ENCODE measurements at places on chromosomes 7 and 10.
A peak's percentile ranks its signal among the peaks of the same experiment; 100 is the strongest.

GRCh38 chr7:50793947-50794570, 11.4 kb upstream of the GRB10 start:
- no peak for DNase-seq

DNA sequence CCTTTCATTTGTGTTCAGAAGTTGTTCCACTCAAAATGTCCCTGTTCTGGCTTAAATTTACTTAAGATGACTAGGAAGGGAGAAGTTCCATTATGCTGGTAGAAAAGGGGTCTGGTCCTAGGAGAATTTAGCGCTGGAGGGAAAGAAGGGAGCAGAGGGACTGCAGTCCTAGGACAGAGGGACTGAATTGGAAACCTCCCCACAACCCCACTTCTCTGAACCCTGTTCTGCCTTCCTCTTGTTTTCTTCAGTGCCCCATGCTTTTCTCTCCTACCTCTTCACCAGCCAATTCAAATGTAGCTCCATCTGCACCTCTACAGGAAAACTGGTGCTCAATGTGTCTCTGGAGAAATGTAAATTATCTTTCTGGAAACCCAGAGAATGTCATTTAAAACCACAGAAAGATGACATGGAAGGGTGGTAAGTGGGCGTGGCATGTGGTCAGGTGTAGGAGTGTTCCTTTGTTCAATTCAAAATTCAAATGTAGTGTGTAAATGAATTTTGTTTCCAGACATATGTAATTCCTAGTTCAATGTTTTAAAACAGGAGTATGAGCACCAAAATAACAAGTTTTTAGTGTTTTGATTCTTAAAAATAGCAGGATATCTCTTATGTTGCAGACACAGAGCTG, 24.0 kb upstream of the RHOBTB1 start:
- no peak for DNase-seq

DNA sequence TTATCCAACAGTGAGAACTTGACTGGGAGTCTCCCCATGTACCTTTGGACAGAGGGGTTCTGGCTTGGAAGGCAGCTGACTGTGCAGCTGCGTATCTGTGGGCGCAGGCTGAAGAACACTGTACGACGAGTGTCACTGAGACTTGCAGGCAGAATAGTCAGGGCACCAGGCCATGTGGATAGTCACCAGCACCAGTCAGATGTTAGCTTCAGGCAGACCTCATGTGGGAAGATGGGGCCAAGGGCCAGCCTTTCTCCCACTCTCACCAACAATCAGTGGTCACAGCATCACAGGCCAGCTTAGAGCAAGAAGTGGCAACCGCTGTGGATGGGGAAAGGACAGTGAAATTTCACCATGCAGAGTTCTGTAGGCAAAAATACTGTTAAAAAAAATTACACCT, 43.4 kb upstream of the GJD4 start:
- no peak for DNase-seq

DNA sequence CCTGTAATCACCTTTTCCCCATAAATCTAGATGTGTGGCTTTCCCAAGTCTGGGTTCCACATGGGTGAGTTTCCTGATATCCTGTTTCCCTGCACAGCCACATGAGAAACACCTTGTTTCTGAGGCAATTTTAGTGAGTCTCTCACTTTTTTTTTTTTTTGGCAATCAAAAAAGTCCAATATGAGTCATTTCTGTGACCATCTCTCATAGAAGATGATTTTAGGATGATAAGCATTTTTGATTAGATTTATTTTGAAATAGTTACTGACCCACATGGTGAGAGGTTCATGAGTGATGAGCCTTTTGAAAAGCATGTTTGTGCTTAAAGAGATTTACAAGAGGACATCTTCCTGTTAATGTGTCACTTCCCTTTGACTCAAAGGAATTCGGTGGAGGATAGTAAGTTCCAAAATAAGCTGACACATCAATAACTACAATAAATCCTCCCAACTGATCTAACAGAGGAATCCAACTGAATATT, 464.0 kb downstream of the INHBA start:
- DNase-seq, result peak; percentile 25

DNA sequence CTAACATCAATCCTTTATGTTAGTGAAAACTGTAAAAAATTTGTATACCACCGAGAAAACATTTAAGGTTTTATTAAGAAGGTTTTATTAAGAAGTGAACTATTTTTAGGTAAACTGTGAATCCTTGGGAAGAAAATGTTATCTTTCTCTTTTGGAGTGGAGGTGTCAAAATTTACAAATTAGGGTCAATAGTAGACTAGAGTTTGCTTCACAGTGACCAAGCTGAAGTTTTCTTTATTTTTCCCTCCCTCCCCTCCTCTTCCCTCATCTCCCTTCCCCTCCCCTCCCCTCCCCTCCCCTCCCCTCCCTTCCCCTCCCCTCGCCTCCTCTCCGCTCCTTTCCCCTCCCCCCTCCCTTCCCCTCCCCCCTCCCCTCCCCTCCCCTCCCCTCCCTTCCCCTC, 168.8 kb downstream of the CNTNAP2 start:
- no peak for DNase-seq

- no peak for DNase-seq
These were observed 139.5 kb downstream of the KMT2E start for GRCh38 chr7:105153531-105153930.

DNA sequence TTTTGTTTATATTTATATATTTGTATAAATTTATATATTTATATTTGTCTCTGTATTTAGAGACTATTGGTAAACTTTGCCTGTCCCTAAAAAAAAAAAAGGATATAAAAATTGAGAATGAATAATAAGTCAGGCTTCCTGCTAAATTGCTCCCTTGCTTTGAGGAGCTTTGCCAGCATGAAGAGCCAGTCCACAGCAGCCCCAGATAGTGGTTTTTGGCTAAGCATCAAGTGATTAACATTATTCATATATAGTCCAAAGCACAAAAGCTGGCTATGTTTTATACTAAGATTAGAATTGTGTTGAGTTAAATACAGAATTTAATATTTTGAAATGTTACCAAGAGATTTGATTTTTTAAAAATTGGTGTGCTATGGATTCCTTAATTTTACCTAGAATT, 264.9 kb upstream of the FERD3L start:
- DNase-seq, result no peak

DNA sequence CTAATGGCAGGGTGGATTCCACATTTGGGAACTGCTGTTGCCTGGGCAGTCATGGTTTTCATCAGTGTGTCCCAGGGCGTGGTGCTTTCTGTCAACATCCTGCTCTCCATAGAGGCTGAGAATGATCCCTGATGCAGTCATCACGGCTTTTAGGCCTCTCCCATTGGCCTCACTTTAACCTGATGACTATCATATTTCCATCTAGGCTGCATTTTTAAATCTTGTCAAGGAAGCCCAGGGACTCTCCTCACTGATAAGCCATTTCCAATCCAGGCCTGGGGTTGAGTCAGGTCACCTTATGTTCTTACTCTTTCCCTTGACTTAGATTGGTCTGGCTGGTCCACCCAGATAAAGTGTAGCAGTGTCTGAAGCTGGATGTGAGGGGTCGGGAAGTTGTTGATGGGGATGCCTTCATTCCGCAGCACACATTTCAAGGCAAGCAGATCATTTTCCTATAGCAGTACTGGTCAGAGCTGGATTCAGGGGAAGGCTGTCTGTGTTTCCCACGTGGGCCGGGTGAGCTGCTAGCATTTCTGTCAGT, 177.0 kb downstream of the AUTS2 start:
- no peak for DNase-seq

- DNase-seq, result no peak
These were observed 2.4 kb upstream of the C7orf33 start for GRCh38 chr7:148588168-148588567.

GRCh38 chr7:112059675-112060074, 146.5 kb downstream of the DOCK4 start:
- DNase-seq, result no peak

GRCh38 chr10:21529032-21529910, 3.8 kb upstream of the SKIDA1 start:
- DNase-seq, result no peak

GRCh38 chr10:13439313-13440184, 89.3 kb downstream of the BEND7 start:
- no peak for DNase-seq

- DNase-seq, result no peak
These were observed 186.4 kb downstream of the NPSR1 start for GRCh38 chr7:34844406-34844805.

DNA sequence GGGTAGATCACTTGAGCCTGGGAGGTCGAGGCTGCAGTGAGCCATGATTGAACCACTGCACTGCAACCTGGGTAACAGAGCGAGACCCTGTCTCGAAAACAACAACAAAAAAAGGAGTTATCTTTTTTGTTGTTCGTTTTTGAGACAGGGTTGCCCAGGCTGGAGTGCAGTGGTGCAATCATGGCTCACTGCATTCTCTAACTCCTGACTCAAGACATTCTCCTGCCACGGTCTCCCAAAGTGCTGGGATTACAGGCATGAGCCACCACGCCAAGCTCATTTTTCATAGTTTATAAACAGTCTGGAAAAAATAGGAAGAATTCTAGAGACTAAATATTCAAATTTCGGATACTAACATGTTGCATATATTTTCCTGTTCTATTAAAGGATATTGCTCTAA, 29.4 kb downstream of the SFXN4 start:
- no peak for DNase-seq

DNA sequence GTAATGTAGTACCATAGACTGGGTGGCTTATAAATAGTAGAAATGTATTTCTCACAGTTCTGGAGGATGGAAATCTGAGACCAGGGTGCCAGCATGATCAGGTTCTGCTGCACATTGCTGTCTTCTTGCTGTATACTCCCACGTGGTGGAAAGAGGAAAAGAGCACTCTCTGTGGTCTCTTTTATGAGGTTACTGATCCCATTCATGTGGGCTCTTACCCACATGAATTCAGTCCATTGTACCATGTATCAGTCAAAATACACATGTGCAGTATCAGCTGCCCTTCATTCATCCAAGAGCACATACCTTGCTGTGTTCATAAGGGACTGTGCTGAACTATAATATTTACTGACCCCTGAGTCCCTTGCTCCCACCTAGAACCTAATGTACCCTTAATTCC, 17.1 kb downstream of the PNLIPRP2 start:
- DNase-seq, result peak; percentile 60

DNA sequence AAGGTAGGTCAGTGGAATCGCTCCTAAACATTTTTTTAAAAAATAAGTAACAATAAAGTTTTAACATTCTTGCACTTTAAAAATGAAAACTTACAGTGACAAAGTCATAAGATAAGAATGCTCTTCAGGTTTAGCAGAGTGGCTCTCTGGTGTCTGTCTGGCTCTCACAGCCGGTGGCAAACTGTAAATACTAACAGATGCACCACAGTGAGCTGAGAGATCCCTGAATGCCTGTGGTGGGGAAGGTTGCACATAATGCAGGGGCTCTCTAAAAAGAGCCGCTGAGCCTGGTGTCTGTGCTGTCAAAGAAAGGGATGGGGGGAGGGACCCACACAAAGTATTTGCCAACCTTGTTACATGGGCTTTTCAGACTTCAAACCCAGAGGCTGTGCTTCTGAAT, 498.3 kb downstream of the CCSER2 start:
- DNase-seq, result no peak

DNA sequence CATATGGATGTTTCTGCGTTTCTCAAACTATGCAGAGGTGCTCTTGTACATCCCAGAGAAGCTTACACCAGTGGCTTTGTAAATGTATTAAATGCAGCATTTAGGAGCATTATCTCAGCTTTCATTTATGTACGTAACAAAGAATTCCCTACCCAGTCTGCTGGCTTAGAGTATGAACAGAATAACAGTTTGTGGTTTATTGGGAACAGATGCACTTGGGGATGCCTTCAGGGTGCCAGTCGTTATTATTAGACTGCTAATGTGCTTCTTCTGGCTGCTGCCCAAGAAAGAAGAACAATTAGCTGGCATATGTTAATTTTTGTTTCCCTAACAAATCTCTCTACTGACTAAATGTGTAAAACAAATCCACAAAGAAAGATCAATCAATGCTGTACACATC, 241.9 kb downstream of the FOXP2 start:
- DNase-seq, result no peak

GRCh38 chr10:43296320-43296719, 29.5 kb upstream of the RASGEF1A start:
- no peak for DNase-seq

- no peak for DNase-seq
These were observed 63.0 kb upstream of the MPP7 start for GRCh38 chr10:28365840-28366239.

- DNase-seq, result no peak
These were observed 704 bp downstream of the ZNRF2 start for GRCh38 chr7:30285067-30285535.

DNA sequence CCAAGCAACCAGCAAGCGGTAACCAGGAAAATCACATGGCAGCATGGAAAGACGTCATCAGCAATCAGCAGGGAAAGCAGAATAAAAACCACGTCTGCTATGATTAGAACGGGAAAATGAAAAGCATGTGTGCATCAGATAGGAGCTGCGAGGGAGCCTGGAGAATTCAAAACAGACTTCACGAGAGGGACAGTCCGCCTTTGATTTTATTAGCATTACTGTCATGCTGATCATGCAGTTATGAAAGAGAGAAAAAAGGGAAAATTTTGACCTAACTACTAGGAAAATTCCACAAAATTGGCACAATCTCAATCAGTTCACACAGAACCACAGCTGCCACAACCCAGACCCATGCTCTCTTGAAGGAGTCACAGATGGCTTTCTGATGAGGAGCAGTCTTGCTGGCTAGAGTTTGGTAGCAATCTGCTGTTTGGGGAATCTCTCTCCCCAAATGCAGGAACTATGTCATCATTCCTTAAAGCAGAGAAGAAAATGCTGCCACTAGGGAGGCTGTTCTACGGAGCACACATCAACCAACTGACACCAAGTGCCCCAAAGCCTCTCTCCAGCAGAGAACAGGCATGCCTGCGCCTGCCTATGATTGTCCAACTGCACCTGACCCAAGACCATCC, 295.9 kb downstream of the TNS3 start:
- DNase-seq, result no peak

DNA sequence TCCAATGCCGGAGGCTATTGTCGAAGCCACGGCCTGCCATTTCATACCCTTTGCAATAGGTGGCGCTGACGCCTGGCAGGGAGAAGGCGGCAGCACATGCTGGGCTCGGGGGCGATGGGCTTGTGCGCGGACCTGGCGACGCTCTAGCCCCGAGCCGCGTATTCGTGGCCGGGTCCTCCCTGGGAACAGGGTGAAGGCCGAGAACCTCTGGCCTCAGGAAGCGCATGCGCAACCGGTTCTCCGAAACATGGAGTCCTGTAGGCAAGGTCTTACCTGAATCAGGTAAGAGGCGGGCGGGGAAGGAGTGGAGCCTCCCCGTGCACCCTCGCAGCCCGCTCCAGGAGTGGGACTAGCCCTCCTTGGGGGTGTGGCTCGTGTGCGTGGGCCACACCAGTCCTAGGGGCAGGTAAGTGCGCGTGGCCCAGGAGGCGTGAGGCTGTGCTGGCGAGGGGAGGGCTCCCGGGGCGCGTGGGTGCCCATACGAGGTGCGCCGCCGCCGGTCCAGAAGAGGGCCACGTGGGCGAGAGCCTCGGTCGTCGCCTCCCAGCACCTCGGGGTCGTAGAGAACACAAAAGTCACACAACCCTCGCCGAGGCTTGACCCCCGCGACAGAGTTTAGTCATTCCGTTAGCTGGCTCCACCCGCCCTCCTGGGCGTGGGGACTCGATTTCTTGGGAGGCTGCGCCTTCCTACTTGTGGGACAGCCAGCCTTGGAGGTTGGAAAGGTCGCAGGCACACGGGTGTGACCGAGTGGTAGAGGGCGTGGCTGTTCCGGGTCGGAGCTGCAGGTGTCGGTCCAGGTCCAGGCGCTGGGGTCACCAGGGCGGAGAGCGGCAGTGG, 5.6 kb upstream of the MEST start:
- DNase-seq, result peak; percentile 37

- peak; percentile 17 for DNase-seq
These were observed 42.8 kb upstream of the SLC13A1 start for GRCh38 chr7:123242467-123243092.

Measured in COLO829 (cell line).